ENCODE measurements at places on chromosomes 2 and 18.

DNA sequence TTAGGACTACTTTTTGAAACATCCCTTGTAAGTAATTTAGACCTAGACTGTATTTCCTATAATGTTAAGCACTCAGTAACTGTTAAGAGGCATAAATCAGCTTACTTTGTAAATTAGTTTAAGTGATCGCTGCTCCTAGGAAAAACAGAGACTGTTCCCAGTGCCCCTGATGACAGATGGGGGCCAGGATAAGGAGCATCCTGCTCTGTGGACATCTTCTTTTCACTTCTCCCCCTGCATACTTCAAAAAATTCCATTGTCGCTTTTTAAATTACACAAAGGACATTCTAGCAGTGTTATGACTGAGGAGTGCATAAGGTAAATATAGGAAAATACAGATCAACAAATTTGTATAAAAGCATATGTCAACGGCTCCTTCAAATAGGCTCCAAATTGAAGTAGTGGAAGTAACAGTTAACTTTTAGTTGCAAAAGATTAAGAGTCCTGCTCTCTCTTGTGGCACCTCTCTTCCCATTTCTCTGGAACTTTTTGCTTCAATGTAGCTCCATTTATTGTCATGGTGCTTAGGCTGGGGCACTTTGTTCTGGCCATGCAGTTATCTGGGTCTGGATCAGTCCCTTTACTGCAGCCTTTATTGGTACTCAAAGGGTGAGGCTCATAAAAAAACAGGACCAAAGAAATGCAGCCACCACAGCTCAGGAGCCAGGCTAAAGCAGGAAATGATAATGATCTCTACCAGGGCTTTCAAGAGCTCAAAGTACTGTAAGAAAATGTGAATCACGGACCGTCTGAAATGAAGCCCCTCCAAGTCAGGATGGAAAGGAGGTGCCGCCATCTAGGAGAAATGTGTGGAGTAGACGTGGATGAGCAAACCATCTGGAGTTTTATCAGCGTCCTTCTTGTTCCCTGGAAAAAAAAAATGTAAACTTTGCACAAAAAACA, 162.1 kb upstream of the ZNF516 start:
- DNase-seq = no peak

GRCh38 chr2:134361648-134362047, 107.8 kb downstream of the MGAT5 start:
- DNase-seq = no peak

GRCh38 chr2:49035481-49035880, 118.8 kb downstream of the FSHR start:
- DNase-seq = no peak

GRCh38 chr2:48790407-48791170, 35.1 kb upstream of the LHCGR start:
- DNase-seq = no peak

DNA sequence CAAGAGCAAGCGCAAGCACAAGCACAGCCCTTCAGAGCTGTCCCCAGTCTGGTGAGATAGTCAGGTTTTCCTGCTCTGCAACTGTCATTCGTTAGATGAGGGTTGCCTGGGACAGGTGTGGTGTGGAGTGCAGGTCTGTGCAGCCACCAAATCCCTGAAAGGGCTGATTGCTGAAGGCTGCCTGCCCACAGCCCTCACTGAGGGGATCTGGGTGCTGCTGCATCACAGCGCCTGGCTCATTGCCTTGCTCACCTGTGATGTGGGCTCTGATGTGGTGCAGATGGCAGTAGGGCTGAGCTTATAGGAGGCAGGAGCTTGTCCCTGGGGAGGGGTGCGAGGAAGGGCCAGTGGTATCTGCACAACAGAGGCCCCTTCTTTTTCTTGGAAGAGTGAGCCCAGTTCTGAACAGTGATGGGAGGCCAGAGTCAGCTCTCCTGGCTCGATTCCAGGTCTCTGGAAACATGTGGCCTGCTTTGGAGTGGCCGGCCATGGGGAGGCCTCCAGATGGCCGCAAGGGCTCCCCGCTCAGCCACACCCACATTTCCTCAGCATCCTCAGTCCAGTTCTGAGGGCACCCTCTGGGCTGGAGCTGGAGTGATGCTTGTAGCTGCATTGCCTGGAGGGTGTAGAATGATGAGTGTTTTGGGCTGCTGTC, 11.4 kb downstream of the UBE2F start:
- DNase-seq = peak; percentile 58

GRCh38 chr18:46939337-46939963, 22.0 kb downstream of the KATNAL2 start:
- peak; percentile 49 for DNase-seq

Data from AG08396 (cell line).